Adrenal gland (tissue), 19 donors: ENCODE measurements at places on chromosomes 7 and 10.

- DNase-seq = no peak
Measured at GRCh38 chr10:28505359-28505959, 27.5 kb upstream of the WAC start.

- no peak for DNase-seq
Measured at GRCh38 chr10:130061760-130062159, 48.9 kb downstream of the C10orf143 start.

GRCh38 chr7:26489906-26490639 lies 198.4 kb downstream of the SNX10 start:
- DNase-seq = no peak

- DNase-seq = no peak
Measured at GRCh38 chr10:6221971-6222751, 19.4 kb downstream of the PFKFB3 start.

GRCh38 chr7:16923019-16923418 lies 41.2 kb upstream of the AGR3 start:
- no peak for DNase-seq

- DNase-seq = no peak
Measured at GRCh38 chr7:21113609-21114415, 314.1 kb upstream of the SP4 start.

DNA sequence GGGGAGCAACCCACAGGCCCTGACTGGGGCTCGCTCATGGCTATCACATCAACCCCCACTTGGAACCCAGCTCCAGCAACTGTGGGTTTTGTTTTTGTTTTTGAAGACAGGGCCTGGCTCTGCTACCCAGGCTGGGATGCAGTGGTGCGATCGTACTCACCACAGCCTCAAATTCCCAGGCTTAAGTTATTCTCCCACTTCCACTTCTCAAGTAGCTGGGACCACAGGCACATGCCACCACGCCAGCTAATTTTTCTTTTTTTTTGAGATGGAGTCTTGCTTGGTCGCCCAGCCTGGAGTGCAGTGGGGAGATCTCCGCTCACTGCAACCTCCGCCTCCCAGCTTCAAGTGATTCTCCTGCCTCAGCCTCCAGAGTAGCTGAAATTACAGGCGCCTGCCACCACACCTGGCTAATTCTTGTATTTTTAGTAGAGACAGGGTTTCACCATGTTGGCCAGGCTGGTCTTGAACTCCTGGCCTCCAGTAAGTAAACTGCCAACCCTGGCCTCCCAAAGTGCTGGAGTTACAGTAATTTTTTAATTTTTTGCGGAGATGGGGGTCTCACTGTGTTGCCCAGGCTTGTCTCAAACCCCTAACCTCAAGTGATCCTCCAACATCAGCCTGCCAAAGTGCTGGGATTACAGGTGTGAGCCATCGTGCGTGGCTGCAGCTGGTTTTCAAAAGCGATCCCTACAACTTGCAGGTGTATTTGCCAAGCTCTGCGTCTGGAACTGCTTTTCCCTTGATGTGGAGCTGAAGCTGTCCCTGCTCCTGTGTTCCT lies 228.7 kb downstream of the SKIDA1 start:
- no peak for DNase-seq

DNA sequence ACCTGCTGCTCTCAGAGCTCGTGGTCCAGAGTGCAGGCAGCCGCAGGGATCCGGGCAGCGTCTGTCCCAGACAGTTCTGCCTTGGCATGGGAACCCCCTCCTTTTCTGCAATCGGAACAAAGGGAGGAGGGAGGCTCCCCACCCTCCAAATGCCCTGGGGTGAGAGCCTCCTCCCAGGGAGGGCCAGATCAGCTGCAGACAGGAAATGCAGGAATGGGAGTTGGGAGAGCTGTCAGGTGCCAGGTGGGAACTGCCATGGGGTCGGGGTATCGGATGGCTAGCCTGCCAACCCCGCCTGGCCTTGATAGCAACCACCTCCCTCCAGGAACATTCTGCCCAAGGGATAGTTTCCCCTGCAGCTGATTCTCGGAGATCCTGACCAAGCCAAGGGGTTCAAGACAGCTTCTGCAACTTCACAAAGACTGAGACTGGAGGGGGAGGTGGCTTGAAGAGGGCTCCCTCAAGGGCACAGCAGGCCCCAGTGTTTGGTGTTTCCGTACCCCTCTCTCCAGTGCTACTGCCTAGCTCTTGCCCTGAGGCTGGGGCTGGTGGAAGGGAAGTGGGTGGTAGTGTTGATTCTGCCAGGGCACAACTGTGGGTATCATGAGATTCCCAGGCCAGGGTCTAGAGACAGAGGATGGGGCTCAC lies at the start of gene CALML5:
Gene CALML5, minus strand, starts transcription at position 78 of the 648 bp plus-strand sequence. CDS start 132 bp downstream, outside the sequence.
- no peak for DNase-seq

DNA sequence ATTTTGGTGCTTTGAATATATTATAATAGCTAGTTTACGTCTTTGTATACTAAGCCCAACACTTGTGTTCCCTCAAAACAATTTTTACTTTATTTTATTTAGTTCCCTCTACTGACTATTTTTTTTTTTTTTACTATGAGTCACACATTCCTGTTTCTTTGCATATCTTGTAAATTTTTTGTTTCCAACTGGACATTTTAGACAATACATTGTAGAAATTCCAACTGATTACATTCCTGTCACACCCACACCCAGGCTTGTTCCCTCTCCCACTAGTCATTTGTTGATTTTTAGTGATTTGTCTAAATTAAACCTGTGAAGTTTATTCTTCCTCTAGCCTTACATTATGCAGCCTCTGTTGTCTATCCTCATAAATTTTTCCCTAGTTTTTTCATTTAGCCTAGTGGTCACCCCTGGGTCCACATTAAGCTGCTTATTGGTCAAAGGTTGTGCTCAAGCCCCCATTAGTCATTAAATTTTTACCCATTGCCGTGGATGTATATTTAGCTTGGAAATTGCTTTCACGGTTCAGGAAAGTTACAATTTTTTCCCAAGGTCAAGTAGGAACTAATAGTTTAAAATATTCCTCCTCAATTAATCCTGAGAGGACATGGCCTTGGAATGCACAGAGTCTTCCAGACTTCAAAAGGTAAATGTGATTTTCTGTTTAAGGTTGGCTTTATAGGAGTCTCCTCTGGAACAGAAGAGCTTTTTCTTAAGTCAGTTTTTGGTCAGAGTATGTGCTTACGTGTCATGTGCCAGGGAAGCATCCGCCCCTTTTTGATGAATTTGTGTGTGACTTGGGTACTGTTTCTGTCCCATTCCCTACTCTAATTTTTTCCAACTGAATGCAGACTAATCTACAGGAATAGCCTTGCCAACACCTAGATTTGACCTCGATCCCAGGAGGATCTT lies 207.6 kb upstream of the TMEM72 start:
- no peak for DNase-seq

DNA sequence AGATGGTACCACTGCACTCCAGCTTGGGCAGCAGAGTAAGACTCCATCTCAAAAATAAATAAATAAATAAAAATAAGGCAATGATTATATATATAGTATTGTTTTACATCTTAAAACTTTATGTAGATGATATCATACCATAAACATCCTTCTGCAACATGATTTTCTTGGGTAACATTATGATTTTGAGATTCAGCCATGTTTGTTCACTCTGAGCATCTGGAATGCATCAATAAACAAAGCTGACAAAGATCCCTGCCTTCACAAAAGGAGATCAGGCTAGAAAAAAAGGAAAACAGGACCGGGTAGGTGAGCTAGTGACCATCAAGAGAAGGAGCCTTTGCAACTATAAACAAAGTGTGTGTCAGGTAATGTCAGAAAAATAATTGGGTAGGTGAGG lies 31.9 kb upstream of the KAT6B start:
- DNase-seq = no peak

- DNase-seq = no peak
Measured at GRCh38 chr7:129163875-129164544, 19.5 kb downstream of the TSPAN33 start.

DNA sequence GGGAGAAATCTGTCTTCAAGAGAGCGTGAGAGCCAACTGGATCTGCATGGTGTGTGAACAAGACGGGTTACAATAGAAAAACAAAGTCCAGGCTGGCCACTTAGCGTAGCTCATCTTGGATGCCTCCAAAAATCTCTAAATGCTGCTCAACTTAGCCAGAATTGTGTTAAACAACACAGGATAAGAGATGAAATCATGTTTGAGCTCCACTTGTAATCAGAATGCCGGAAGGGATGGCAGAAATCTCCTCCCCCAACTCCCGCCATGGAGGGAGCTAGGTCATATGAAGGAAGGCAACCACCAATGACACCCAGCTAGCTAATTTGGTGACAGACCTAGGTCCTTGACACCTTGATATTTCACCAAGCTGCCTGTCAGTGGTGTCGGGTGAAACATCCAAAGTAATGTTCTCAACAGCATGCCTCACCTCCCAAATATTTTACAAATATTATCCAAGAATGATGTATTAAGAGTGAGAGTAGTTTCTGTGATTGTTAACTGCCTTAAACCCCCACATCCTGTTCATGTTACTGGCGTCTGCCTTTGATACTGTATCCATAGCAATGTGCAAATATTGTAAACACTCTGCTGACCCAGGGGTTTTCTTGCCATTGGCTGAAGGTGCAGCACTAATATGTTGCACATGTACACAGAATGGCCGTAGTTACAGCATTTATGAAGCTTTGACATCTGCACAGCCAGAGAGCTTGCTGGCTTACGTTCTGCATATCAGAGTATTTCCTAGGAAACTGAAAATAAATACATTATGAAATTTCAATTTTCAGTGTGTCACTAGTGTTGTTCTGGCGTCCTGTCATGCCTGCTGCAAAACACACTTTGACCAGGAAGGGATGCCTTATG lies 25.8 kb downstream of the TMEM254 start:
- DNase-seq = no peak

DNA sequence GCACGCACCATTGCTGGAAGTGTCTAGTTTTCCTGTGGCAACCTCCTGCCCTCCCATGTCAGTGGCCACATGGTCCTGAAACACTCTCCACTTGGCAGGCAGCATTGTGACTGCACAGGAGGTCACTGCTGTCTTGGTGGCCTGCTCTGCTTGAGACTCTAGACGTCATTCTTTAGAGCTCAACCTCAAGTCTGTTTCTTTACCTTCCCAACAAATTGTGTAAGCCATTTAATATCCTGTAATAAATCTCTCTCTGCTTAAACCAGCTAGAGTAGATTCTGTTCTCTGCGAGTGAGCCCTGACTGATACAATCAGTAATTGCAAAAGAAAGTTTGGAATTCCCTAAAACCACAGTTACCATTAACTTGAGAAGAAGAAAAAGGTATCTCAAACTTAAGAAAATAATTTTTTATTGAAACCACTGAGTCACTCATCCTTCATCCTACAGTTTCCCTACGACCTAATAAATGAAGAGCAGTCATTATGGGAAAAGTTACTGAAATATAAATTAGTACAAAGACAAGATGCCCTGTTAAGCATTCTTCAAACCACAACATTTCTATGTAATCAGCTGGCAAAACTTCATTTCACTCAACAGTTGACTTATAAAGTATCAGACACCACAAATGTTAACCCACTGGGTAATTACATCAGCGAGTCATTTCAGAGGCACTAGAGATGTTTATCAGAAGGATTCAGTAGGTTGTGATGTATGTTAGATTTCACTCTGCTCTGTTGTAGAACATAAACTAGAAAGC lies 18.0 kb downstream of the SLC25A13 start:
- DNase-seq = no peak

- peak; percentile 41 for DNase-seq
Measured at GRCh38 chr7:6248581-6248980, 23.8 kb downstream of the CYTH3 start.

DNA sequence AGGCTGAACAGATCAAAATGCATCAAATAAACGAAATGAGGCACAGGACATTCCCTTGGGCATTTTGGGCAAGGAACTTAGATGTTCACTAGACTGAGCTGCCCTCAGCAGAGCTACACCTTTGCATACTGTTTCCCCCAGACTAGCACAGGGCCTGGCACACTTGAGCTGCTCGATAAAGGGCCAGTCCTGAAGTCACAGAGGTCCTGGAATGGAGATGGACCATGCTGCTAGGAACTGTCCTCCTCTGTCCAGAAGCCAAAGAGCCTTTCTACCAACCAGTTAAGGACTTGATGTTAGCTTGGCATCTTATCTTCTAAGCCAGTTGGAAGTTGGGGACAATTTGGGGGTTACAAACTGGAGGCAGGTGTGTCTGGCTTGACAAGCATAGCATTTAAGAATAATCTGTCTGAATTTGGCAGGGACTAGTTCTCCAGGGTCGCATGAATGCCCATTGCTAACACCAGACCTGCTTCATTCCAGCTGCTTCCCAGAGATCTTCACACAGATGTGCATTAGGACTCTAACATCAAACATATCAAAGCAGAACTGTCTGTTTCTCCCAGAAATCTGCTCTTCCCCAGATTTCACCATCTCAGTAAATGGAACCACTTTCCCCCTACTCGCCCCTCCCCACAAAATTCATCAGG lies 152.2 kb upstream of the PDE1C start:
- no peak for DNase-seq

GRCh38 chr10:82867056-82867455 lies 992.1 kb downstream of the NRG3 start:
- DNase-seq = no peak

GRCh38 chr10:42801135-42801534 lies 18.5 kb downstream of the BMS1 start:
- DNase-seq = no peak
